ENCODE measurements at places on chromosomes 5 and 9.

DNA sequence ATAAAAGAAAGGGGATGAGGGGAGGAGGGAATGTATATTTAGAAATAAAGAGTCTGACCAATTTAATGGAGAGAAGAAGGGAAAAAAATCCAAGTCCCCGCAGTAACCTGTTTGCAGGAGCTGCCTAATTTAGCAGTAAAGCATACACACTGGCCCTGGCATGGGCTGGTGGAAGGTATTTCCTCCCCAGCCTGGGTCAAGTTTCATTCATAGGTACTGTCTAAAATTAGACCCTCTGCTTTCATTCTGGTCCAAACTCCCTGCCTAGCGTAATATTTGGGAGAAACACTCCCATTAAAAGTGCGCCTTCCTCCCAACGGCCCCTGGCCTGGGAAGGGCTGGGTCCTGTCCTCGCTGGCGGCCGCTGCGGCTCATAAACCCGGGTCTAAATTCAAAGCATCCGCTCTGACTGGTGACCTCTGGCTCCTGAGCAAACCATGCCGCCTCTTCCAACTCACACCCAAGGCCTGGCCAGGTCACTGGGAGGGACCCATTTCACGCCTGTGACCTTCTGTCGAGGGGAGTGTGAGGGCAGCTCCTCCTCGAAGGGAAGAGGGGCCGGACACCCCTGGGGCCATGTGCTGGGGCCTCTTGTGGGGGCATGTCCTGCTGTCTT lies 123.2 kb downstream of the FGF18 start:
- no peak for DNase-seq

DNA sequence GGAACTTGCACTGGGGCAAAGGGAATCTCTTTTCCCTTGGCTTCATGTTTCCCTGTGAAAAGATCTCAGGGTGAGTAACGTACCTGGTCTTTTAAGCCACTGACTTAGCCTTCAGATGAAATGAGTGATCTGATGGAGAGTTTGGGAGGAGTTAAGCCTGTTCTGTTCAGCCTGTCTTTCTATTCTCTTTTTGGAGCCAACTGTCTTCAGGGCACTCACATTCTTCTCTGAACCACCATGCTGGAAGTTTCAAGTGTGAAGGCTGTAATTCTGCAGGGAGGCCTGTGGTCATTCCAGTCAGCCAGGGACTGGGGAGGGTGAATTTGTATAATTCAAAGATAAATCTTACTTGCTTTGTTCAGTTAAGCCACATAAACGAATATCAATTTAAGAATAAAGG lies 722.2 kb upstream of the SEMA6A start:
- DNase-seq = no peak

- no peak for DNase-seq
Observed at GRCh38 chr9:93601063-93601462, 24.7 kb downstream of the PHF2 start.

GRCh38 chr5:67297376-67297775 lies 100.8 kb upstream of the CD180 start:
- no peak for DNase-seq

GRCh38 chr5:6849316-6850105 lies 136.3 kb downstream of the TENT4A start:
- peak; percentile 40 for DNase-seq

DNA sequence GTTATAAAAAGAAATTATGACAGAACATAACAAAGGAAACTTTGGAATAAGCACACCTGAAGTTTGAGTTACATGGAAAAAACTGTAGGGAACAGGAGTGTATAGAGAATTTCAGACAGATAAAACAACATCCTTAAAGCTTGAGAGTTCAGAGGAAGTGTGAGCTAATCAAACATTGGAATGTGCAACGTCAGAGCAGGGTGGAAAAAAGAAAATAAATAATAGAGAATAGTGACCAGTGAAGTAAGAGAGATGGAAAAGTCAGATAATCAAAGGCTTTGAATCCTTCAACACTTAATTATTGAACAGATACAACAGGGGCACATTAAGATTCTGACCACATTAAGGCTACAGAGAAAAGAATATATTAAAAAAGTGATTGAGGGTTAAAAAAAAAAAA lies 128.5 kb upstream of the CDH10 start:
- DNase-seq = no peak

GRCh38 chr9:37678789-37679273 lies 28.1 kb downstream of the FRMPD1 start:
- no peak for DNase-seq

- DNase-seq = no peak
Observed at GRCh38 chr5:54177058-54177457, 133.3 kb downstream of the ARL15 start.
